ENCODE measurements at places on chromosomes 2 and 18. TPM values are rescaled to one million over a fixed set of nuclear protein-coding genes. Genes with fewer than 3 reads are reported as not detected.

The HJURP gene
- 27.2 TPM for total RNA-seq

The CYS1 gene
- total RNA-seq = 1.6 TPM

The ODC1 gene
- total RNA-seq = 88.3 TPM

The TMEM247 gene
- total RNA-seq = 0.32 TPM

The MYL1 gene
- not detected for total RNA-seq

The TAF1B gene
- total RNA-seq = 29.8 TPM

The FAP gene
- total RNA-seq = 207 TPM

The LRATD1 gene
- 1.7 TPM for total RNA-seq

The BMPR2 gene
- total RNA-seq = 47.9 TPM

The CNTNAP5 gene
- total RNA-seq = not detected

The PROKR1 gene
- not detected for total RNA-seq

The IL1A gene
- total RNA-seq = 0.32 TPM

The DNAJC5G gene
- not detected for total RNA-seq

The TXNDC2 gene
- total RNA-seq = not detected

The CERS6 gene
- 9.0 TPM for total RNA-seq

The CTAGE1 gene
- total RNA-seq = 0.43 TPM

The FSIP2 gene
- 0.86 TPM for total RNA-seq

The SCN3A gene
- total RNA-seq = under 0.01 TPM

The IL1R2 gene
- total RNA-seq = 0.32 TPM

The FIGN gene
- total RNA-seq = 1.6 TPM

The AQP12A gene
- not detected for total RNA-seq

The TEKT4 gene
- not detected for total RNA-seq

The TMEM200C gene
- total RNA-seq = not detected

The FAM228B gene
- 14.2 TPM for total RNA-seq

The AMER3 gene
- total RNA-seq = not detected

Measured in fibroblast of villous mesenchyme (primary cell).